ENCODE measurements at places on chromosomes 11 and 22. TPM values are rescaled to one million over a fixed set of nuclear protein-coding genes. Genes with fewer than 3 reads are reported as not detected.

- DNase-seq, result no peak
These were observed 81.6 kb upstream of the EIF3D start for GRCh38 chr22:36610567-36610966.

DNA sequence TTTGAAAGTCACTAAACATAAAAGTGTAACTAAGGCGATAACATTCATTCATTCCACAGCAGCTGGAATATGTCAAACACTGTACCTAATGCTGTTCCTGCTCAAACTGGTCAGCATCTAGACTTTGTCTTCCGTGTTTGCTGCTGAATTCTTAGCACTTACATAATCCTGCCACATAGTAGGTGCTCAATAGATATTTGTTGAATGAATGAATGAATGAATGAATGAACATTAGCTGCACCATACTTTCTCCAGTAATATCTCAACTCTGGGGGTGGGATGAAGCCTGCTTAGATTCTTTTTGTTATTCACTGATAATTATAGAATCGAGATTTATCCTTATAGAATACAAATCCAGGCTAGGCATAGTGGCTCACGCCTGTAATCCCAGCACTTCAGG lies 6.6 kb upstream of the RNF169 start:
- no peak for DNase-seq

- DNase-seq, result no peak
These were observed 163.4 kb upstream of the NCAM1 start for GRCh38 chr11:112797648-112798293.

DNA sequence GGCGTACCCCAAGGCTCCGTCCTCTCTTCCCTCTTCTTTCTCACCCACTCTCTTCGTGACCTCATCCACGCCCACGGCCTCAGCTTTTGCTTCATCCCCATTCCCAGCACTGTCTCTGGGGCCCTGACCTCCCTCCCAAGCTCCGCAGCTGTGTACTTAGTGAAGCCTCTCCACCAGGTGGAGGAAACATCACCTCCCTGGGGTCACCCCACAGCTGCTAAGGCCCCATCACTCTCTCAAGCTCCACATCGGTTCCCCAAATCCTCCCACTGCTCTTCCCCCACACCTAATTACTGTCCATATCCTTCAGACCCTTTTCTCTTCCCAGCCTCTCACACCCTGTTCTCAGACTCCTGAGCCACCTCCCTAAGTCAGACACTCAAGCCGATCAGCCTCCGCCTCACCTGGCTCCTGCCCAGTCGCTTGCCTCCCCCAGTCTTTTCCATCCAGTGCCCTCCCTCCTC lies 7.9 kb upstream of the SYT7 start:
- DNase-seq, result peak; percentile 91

DNA sequence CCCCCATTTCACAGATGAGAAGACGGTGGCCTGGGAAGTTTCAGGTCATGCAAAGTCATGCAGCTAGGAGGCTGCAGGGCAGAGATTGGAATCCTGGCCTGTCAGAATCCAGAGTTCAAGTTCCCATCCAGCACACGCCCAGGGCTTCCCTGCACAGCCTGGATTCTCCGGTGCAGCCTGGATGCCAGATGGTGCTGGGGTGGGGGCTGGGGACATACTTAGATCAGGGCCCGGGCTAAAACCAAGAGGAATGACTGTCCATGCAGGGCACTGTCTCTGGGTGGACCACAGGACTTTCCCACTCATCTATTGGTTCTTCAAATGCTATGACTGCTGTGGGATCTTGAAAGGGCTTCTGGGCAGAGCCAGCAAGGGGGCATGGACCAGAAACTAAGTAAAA lies 24.6 kb downstream of the LMO1 start:
- DNase-seq, result no peak

GRCh38 chr11:33089776-33090175 lies 50.4 kb downstream of the TCP11L1 start:
- DNase-seq, result no peak

DNA sequence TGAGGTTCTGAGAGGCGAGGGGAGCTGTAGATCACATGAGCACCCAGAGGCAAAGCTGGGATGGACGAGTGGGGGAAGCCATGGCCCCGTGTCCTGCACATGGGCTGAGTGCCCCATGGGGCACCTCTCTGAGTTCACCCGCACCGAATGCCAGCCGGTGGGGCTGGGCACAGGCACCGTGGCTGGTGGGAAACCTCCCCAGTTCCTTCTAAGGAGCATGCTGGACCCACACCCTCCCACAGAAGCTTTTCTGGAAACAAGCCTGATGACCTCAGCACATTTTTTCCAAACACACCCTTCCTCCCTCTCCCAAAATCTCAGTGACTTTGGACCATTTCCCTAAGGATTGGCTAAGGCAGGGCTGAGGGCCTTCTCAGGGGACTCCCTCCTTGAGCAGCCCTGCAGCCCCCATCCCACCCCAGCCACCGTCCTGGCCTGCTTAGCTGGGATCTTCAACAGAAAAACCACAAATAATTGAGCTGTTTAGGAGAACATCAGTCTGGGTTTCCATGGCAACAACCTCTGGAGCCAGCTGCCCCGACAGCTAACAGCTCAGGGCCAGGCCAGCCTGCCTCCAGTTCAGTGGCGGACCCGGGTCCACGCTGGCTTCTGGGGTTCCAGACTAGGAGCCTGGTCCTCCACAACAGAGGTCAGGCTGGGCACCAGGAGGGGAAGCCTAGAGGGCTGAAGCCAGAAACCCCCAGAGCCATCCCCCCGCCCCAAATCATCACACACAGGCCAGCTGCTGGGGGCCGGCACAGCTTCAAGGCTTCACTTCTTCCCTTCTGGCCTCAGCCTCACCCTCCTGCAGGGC lies 18.1 kb upstream of the LINC01488 start:
- peak; percentile 73 for DNase-seq

- DNase-seq, result no peak
These were observed 6.9 kb downstream of the VWA5A start for GRCh38 chr11:124122123-124122522.

- DNase-seq, result no peak
These were observed 201.7 kb downstream of the ARHGAP42 start for GRCh38 chr11:100888836-100889235.

DNA sequence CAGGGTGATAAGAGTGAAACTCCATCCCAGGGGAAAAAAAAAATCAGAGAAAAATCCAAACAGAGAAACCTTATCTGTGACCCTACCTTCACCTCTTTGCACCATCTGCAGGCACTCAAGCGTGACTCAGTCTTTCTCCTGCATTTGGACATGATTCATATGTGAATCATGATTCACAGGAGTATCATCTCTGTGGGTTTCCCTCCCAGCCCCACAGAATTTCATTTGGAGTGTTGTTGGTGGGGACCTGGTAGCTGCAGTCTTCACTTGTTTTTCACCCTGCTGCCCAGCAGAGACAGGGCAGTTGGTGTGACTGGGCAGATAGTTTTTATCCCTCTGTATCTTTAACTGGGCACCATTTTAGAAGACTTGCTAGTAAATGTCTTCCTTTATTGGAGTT lies 75.7 kb downstream of the DEPDC5 start:
- DNase-seq, result no peak

DNA sequence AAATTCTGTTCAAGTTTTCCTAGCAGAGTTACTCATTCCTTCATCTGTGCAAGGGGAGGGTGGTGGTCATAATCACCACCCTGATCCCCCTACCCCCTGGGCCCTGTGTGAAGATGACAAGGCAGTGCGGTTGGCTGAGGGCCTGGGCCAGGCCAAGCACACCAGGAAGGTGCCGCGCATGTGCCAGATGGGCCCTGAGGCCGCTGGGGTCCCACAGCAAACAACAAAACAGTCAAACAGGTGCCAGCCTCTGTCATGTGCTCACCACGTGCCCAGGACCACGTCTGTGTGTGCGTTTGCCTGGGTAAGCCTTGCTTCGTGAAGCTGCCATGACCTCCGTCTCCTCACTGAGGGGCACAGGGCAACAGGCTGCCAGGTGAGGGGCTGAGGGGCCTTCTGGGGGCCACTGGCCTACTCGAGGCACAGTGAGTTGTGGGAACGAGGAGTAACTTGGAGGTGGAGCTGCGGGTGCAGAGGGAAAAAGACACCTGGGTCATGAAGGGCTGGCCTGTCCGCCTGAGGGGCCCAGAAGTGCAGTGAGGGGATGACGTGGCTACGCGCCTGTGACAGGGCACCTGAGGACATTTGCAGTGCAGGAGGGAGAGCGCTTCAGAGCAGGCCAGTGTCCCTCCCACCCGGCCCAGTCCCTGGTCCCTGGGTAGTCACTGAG lies 25.8 kb downstream of the RSPH14 start:
- DNase-seq, result no peak

DNA sequence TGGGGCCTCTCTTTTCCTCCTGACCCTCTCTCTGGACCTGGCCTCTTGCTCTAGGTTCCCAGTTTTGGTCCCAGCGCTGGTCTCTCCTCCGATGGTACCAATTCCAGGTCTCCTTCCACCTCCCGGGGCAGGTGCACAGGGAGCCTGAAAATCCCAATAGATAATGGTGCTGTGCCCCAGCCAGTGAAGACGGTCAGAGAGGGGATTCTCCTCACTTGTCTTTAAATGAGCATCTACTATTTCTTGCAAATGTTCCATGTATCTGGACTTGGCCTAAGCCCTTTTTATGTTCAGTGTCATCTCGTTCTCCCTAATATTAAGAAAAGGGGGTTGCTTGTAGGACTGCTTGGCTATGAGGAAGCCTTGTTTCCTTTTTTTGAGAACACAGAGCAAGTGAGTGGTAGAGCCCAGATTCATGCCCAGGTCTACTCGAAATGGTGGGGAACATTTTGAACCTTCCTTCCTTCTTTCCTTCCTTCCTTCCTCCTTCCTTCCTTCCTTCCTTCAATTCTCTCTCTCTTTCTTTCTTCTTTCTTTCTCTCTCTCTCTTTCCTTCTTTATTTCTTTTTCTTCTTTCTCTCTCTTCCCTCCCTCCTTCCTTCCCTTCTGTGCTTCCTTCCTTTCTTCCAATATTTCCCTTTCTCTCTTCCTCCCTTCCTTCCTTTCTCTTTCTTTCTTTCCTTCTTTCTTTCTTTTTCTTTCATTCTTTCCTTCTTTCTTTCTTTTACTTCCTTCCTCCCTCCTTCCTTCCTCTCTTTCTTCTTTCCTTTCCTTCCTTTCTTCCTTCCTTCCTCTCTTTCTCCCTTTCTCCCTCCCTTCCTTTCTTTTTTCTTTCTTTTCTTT lies 620 bp downstream of the APOBEC3A start:
- no peak for DNase-seq

GRCh38 chr22:39317775-39318506 lies 1.5 kb downstream of the RPL3 start:
- no peak for DNase-seq

DNA sequence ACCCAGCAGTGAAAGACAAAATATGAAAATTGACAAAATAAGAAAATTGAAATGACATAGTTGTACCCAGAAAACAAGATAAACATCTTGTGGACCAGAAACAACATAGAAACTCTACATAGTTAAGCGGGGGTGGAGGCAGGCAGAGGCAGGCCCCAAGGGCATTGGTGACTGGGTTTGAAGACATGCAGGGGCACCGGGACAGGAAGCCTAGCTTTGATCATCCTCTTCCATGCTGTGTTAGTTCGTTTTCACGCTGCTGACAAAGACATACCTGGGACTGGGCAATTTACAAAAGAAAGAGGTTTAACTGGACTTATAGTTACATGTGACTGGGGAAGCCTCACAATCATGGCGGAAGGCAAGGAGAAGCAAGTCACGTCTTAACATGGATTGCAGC lies 33.5 kb upstream of the CRTAM start:
- no peak for DNase-seq

GRCh38 chr11:113528982-113529381 lies 53.8 kb upstream of the DRD2 start:
- no peak for DNase-seq

GRCh38 chr11:70169632-70170031 lies 33.5 kb upstream of the FADD start:
- DNase-seq, result no peak

DNA sequence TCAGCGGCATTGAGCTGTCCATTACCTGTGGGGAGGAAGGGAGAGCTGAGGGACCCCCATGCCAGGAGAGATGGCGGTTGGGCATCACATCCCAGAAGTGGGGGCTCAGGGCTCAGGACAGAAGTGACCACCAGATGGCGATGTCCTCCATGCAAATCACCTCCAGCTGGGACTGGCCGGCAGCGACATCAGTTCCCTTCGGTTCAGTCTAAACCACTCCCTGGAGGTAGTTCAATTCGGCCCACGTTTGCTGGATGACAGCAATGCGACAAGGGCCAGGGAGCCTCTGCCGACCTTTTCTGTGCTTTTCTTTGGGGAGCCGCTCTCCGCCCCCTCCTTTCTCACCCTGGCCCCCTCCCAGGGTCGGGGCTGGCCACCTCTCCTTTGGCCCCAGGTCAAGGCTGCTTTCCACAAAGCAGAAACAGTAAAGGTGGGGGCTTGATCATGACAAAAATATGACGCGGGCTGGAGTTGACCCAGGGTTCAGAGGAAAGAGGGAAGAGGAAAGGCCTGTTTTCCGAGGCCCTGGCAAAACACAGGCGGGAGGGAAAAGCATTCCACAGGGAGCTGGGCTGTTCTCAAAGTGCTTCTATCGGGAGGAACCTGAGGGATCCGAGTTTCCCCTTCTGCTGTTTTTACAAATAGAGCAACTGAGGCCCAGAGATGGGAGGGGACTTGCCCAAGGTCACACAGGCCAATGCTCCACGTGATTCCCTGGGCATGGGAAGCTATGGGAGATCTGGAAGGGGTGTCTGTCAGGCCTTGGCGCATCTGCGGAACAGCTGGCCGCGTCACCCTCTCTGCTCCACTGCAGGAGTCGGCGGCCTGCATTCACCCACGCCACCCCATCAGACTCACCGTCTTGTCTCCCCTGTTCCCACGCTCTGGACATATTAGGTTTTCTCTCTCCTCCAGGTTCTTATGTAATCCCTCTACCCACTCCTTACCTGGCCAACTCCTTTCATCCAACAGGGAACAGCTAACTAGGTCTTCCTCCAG lies 54.7 kb downstream of the FBXO7 start:
- DNase-seq, result peak; percentile 92

GRCh38 chr11:2466869-2467694 lies 22.3 kb downstream of the KCNQ1 start:
- peak; percentile 61 for DNase-seq

DNA sequence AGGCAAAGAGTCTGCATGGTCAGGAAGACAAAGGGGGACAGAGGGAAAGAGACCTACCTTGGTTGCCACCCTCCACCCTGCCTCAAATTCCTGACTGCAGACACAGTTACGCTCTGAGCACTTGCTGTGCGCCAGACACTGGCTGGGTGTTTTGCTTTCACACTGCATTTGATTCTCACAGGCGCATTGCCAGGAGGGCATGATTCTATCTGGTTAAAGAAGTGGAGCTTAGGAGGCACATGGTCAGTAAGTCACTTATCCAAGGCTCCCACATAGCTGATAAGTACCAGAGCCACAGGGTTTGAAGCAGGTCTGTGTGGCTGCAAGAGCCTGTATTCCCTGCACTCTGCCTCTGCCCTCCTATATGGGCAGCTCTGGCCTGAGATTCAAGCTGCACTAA lies 103.9 kb downstream of the TIMP3 start:
- no peak for DNase-seq

TRPM5 gene
- total RNA-seq, result not detected

CELSR1 gene
- total RNA-seq, result 11.9 TPM

C11orf97 gene
- not detected for total RNA-seq

OR52E8 gene
- total RNA-seq, result not detected

GNAZ gene
- 1.8 TPM for total RNA-seq

MED19 gene
- 6.8 TPM for total RNA-seq

TRIM22 gene
- total RNA-seq, result 12.4 TPM

KRTAP5-1 gene
- total RNA-seq, result not detected
